ENCODE measurements at places on chromosomes 3 and 15.

- DNase-seq, result no peak
These were observed 18.7 kb downstream of the DNAJC13 start for GRCh38 chr3:132435911-132436425.

- no peak for DNase-seq
These were observed 124.8 kb upstream of the NECTIN3 start for GRCh38 chr3:110946810-110947209.

DNA sequence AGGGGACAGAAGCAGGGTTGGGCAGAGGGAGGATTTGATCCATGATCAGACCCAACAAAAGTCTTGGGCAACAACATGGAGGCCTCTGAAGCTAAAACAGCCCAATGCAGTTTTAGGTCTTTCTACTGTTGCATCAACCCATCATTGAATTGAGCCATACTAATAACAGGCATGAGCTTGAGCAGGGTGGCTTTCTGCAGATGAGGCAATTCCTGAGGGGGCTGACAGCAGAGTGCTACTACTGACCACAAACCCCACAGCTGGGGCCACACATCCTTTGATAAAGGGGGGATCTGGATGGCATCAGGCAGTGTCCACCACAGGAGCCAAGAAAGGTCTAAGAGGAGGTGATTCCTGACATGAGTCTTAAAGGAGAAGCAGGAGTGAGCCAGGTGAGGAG is 517.0 kb upstream of the PPP2R3A start:
- DNase-seq, result no peak

DNA sequence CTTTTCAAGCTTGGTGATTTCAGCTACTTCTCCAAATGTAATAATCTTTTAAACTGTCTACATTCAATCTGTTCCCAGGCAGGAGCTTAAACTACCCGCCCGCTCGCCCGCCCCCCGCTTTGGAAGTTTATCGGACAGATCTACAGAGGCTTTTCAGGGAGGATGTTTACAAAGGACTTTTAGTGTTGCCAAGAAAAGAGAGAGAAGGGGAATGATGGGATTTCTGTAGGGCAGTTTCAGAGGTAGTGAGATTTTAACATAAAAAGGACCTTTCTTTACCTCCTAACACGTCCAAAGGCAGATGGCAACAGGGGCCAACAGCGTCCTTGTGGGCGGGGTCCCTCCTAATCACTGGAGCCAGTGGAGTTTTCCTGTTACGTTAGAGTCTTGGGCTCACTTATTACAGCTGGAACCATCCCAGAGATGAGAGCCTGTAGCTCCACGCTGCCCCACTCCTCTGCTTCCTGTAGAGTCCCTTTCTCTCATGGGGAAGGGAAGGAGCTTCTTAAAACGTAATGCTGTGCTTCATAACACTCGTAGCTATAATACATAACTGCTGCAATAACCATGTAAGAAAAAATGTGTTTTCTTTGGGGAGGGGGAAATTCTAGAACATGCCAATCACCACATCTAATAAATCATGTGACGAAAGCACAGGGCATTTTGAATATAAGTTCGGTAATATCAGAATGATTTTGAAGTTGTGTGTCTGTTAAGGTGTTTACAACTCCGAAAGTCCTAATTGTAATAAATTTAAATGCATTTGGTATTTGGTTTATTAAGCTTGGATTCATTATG is 30.9 kb downstream of the HES1 start:
- DNase-seq, result no peak

- no peak for DNase-seq
These were observed 160.8 kb downstream of the FBLN2 start for GRCh38 chr3:13709706-13710105.

DNA sequence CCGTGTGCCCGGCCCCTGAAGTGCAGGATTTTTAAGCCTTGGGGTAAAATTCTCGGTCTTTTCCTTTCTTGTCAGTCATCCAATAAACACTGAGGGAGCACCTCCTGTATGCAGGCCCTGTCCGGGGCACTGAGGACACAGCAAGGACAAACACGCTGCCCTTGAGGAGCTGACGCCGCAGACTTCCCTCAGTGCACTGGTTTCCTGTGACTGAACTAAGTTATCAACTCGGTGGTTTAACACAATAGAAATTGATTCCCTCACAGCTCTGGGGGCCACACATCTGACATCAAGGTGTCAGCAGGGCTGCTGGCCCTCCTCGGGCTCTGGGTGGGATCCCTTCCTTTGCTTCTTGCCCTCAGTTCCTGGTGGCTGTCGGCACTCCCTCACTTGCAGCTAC is 65.1 kb downstream of the ZNF445 start:
- DNase-seq, result no peak

DNA sequence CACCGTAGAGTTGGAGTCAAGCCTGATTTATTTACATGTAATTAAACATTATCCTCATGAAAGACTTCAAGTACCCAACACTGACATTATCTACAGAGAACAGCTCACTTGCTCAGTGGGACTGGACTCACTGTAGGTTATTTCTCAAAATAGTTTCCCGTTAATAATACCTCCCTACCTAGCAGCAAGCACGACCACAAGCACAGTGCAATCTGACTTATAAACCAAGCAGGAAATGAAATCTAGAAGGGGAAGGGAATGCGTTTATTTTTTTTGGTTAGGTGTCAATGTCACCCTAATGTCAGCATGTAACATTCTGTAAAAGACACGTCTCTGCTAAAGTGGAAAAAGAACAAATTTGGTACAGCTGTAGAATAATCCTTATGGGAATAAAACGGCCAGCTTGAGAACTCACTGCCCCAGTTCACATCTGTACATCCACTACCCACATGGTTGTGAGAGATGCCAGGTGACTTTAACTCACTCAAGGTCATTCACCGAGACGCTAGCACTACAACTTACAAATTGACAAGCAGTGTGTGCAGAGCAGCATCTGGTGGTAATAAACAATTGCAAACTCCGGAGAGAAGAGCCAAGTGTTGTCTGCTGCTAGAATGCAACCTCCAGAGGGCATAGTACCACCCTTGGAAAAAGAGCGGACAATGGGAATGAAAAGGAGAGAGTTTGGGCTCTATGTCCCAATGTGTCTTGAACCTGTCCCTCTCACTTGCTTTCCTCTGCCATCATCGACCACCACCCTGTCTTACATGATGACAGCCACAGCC is 242.5 kb downstream of the CADPS start:
- DNase-seq, result no peak

- DNase-seq, result no peak
These were observed 63.9 kb downstream of the IL12A start for GRCh38 chr3:160052385-160053047.

DNA sequence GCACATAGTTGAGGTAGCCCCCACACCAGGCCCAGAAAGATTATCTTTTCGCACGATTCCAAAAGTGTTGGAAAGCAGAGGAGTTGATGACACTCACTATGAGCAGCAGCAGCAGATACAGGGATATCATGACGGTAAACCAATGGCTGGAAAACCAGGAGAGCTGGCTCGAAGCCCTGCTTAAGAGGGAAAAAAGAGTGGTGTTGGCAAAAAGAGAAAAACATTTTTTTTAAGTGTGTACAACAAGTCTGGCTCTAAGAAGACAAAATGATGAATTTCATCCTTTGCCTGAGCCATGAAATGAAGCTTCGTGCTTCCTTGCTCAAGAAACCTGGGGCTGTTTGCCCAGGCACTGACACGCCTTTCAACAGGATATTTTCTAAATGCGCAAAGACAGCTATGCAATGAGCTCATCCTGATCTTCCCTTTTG is 27.3 kb downstream of the PARP16 start:
- no peak for DNase-seq

DNA sequence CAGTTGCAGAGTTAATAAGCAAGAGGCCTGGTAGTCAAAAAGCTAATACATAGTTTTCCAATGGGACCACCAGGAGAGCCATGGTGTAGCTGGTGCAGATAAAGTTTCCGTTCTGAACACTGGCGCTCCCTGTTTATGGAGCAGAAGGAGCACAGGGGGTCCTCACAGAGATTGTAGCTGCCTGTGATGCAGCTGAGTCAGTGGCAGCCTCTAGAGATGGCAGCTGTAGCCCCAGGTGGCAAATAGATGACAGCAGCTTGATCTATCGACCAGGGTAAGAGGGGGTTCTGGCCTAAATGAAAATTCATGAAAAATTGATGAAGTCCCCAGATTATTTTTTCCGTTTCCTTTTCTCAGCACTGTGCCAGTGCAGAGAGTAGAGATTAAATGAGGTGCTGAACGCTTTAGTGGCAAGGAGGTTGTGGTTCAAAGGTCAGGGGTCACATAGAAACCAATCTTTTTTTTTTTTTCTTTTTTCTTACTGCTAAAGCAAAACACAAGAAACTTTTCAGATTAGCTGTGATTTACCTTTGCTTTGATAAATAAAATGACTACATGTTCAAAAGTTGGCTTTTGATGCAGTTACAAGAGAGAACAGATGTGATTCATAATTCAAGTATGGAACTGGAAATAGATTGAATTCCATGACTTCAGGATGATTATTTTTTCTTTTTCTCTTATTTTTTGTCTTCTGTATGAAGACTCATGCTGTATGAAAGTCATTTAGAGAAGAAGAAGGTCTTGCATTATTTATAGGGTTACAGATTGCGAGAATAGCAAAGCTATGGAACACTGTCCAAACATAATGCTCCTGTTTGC is 63.3 kb downstream of the ROBO2 start:
- DNase-seq, result no peak

GRCh38 chr15:44736181-44736765 is at the start of gene TRIM69:
Gene TRIM69 (plus strand): TSS chr15:44736528. CDS start chr15:44736705, 177 bp downstream.
- DNase-seq, result no peak

DNA sequence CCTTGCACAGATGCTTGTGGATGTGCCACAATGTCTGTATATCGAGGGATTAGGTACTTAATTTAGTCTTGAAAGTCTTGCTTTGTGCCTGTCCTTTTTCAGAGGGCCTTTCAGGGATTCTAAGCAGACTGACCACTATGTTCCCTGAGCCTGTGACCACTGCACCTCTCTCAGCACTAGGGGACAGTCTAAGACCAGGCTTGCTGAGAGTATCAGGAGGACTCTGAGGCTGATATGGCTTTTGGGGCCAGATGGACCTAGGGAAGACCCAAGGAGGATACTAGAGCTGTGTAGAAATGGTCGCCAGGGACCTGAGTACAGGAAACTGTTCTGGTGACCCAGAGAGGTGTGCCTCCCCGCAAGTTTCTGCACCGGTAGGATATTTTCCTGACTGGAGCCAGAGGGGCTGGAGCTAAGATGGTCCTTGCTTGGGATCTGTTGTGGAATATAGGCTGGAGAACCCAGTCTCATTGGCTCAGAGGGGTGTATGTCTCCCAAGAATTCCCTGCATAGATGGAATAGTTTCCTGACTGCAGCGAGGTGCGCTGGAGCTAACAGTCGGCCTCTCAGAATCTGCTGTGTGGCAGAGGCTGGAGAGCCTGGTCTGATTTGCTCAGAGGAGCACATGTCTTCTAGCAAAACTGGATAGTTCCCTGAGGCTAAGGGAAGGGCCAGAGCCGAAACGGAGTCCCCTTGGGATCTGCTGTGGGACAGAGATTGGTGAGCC is 213.2 kb upstream of the DCBLD2 start:
- no peak for DNase-seq

DNA sequence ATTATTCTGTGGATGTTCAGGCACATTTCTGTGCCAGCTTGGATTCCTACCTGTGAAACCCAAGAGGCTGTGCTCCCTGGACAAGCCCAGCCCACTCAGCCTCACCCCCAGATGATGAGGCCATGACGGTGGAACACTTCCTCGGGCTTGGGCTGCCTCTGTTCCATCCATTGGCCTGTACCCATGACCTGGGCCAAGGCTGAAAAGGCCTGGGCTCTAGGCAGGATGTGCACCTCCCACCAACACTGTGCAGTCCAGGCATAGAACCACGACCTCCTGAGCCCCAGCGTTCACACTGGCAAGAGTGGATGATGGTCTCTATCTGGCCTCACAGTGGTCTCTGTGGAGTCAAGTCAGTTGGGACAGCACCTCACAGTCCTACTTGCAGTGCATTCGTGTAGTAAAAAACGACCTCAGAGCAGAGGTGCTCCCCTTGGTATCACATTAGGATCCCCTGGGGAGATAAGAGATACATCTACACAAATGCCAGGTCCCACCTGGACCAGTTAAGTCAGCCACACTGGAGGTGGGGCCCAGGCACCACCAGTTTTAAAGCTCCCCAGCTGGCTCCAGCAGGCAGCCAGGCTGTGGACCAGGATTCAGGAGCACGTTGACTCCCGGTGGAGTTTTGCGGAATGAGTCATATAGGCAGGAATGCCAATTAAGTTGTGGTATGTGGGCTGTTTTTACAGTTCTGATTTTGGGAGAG is 39.0 kb upstream of the IGF1R start:
- DNase-seq, result no peak

GRCh38 chr3:56890448-56891091 is 88.8 kb upstream of the ARHGEF3 start:
- no peak for DNase-seq

GRCh38 chr15:94476686-94477085 is 245.3 kb downstream of the MCTP2 start:
- no peak for DNase-seq

GRCh38 chr15:88124199-88124598 is 132.3 kb downstream of the NTRK3 start:
- DNase-seq, result no peak

GRCh38 chr15:100909565-100909964 is 9.6 kb upstream of the LRRK1 start:
- no peak for DNase-seq

DNA sequence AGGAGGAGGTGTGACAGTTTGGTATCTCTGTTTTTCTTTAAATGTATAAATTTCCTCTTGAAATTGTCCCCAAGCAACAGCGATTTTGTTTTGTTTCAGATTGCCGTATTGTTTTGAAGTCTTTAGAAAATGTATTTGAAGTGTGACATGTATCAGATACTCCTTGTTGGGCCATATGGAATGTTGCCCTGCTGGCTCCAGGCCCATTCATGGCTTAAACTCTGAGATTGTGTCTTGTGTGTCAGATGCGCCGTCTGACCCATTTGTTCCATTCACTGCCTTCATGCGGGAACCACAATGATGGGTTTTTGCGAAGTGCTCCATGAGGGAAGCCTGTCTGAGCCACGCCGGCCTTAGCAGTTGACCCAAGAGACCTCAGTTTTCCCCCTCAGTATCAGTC is 75.2 kb upstream of the ADAMTSL3 start:
- no peak for DNase-seq

DNA sequence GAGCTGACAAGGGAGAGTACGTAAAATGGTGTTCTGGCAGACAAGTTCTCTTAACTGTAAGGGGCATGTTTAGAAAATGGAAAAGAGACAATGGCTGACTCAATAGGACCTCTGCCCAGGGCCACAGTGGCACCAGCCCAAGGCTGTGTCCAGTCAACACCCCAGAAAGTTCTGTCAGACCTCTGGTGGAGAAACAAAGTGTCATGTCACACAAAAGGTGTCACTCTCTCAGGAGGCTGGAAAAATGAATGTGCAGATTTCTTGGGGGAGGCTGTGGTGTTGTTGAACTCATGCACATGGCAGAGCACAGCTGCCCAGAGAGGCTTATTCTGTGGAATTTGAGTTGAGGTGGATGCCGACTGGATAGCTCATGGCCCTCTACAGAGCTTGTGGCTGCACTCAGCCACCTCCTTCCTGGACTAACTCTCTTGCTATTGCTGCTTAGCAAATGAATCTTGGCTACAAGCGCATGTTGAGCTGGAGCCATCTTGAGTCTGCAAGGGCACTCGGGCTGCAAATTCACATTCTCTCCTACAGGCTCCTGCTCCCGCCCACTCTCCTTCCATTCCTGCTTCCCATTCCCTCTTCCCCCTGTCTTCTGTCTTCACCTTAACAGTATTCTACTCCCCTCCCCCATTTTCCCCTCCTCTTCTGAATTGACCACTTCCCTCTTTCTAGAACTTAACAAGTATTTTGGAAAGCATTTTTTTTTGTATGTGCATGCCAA is 55.8 kb upstream of the SLC7A14 start:
- DNase-seq, result no peak
